ENCODE measurements at places on chromosomes 5 and 9.

DNA sequence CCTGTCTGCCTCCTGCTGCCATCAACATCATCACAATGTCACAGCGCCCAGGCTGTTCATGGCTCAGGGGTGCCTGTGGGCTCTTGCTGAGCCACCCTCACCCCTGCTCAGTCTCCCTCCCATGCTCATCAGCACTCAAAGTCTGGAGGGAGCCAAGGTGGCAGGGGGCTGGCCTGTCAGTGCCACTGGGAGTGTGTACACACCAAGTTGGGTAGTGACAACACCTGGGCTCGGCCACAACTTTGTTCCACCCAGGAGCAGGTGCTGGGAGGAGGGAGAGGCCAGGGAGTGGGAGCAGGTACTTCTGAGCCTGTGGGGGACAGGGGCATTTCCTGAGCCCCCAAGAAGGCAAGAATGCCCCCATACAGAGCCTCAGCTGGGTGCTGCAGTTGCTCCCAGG, 77.5 kb upstream of the C6 start:
- no peak for DNase-seq

DNA sequence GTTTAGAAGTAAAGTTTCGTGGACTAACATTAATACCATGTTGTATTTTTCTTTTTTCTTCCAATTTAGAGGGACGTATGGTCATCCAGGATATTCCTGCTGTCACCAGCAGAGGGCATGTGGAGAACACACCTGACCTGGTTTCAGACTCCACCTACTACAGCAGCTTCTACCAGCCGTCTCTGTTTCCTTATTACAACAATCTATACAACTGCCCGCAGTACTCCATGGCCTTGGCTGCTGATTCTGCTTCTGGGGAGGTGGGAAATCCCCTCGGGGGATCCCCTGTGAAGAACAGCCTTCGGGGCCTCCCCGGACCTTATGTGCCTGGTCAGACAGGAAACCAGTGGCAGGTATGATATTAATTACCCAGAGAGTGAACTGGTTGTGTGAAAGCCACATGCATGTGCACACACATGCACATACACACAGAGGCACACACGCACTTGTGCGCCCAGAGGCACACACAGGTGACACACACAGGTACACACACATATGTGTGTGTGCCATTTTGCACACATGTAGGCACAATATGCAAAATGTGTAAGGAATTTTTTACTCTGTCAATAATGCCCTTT, 52.4 kb downstream of the DMRT1 start:
- peak; percentile 2 for DNase-seq

GRCh38 chr9:125202846-125203618, 2.7 kb downstream of the RABEPK start:
- no peak for DNase-seq

- no peak for DNase-seq
Observed at GRCh38 chr9:138075961-138076649, 198.5 kb downstream of the CACNA1B start.

GRCh38 chr5:4862500-4862899, 277.6 kb upstream of the ADAMTS16 start:
- no peak for DNase-seq

DNA sequence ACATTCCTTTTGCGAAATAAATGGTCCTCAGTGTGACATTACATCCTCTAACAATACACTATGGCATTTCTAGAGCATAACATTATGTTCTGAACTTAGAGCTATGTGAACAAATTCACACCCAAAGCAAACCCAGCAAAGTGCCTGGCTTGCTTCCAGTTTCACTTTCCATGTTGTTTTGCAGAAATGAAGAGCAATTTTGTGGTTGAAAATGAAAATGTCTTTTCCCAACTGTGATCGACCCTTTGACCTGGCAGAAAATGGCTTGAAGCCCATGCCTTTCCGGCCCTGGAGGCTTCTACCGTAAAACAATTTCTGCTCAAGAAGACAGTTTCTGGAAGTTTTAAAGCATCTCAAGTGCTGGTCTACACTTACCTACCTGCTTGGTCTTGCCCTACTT, 344.7 kb upstream of the RGMB start:
- DNase-seq: no peak

Measured in activated gamma-delta T cell treated with anti-CD3 and anti-CD28 coated beads, Interleukin-2, amount 50 U/mL, for 16 hours (primary cell).